ENCODE measurements at places on chromosomes 1 and 21.

GRCh38 chr1:89529196-89529595 is 4.6 kb downstream of the LRRC8B start:
- no peak for DNase-seq

GRCh38 chr1:7234471-7234755 is 449.2 kb downstream of the CAMTA1 start:
- DNase-seq, result no peak

GRCh38 chr1:42756956-42757891 is 9.6 kb downstream of the P3H1 start:
- DNase-seq, result no peak

DNA sequence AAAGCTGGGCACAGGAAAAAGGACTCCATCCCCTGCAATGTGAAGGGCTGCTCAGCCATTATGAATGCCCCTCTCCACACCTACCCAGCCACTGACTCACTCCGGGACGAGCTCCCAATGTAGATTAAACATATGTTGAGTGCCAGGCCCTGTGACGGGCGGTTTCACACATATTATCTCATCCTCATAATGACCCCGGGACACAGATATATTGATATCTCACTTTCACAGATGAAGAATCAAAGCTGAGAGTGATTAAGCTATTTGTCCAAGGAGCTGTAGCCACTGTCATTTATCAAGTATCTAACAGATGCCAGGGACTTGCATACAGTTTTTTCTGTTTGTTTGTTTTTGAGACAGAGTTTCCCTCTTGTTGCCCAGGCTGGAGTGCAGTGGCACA is 35.0 kb upstream of the SLC30A1 start:
- no peak for DNase-seq

DNA sequence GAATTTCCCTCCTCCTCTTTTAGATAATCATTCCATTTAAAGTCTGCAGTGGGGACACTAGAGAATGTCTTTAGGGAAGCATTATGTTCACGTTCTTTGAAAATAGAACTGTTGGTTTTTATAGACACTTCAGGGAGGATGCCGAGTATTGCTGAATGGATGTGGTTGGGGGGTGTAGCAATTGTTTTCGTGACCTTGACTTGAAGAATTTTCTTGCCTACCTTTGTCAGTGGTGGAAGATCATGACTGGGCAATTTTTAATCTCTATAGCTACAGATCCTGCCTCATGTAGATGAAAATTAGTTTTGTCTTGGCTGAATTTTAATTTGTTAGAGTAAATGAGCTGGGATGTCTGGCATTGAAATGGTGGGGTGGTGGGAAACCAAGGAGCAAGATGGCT is 3.8 kb downstream of the SMG7 start:
- no peak for DNase-seq

GRCh38 chr1:161728376-161729226 is 7.3 kb downstream of the FCRLB start:
- no peak for DNase-seq

DNA sequence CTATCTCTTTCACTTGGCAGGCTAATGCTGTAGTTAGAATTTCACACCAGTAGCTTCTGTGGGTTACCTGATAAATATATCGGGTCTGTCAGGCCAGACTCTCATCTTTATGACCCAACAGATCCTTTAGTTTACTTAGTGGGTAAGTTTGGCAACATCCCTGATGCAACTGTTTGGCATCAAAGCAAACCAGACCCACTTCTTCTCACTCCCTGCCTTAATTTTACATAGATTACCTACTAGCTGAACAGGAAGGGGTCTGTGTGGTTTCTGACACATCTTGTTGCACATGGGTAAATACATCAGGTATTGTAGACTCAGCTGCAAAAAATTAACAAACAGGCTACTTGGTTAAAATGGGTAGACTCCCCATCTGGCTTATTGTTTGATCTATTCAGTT is 3.2 kb upstream of the GUK1 start:
- no peak for DNase-seq

DNA sequence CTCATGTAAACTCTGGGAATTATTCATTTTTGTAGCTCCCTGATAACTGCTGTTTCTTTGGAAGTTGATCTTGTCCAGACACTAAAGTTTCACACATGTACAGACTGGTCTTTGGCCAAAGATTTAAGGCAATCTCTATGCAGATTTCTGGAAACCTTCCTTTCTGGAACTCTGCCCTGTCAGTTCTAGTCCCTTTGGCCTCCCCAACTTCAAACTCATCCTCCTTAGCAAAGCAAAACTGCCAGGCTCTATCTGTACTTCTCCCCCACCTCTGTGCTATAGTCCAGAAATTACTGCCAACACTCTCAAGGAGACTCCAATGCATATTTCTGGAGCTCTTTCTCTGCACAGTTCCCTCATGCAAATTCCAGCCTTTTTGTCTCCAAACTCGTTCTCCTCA is 36.5 kb downstream of the C1orf198 start:
- no peak for DNase-seq

DNA sequence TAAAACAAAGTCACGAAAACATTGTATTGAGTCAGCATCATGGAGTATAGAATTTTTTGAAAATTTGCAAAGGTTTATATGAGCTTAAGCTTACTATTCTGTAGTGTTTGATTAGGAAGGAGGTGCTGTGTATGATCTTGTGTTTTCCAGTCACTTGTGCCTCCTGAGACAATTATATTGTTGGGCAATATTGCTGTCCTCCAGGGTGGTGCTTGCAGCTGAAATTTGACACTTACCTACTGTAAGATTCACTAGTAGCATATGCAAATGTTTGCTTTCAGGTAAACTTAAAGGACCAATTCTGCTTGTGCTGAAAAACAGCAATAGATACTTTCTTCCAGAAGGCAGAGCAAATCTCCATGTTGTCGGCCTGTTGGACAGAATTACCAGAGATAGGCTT is 268.0 kb downstream of the TGFB2 start:
- no peak for DNase-seq

GRCh38 chr1:978069-978834 is 3.6 kb downstream of the PERM1 start:
- DNase-seq, result no peak

GRCh38 chr1:17903386-17903785 is 148.3 kb downstream of the ACTL8 start:
- no peak for DNase-seq

DNA sequence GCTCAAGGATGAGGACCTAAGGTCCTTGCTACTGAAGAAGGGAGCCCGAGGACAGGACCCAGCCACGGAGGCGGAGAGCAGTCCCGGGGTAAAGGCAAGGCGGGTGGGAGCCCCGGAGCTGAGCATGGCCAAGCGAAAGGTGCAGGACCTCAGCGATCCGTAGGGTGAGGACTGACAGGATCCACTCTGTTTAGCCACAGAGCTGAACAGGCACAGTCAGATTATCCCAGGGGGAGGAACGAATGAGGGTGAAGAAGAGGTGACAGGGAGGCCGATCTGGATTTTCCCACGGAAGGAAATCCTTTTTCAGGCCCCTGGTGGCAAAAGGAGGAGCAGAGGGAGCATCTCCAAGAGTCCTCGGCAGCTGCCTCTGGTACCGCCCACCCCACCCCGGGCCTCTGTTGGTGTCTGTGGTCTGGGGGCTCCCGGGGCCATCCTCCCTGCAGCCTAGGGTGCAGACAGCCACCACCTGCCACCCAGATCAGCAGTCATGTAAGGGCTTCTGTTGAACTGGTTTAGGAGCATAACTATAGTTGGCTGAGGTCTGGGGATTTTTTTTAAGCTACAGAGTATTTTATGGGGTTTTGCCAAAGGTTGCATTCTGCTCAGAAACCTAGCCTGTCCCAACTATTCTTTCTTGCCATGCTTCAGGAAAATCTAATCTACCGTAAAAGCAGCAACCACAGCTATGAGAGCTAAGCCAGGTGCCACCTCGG is 32.3 kb upstream of the LBR start:
- no peak for DNase-seq

DNA sequence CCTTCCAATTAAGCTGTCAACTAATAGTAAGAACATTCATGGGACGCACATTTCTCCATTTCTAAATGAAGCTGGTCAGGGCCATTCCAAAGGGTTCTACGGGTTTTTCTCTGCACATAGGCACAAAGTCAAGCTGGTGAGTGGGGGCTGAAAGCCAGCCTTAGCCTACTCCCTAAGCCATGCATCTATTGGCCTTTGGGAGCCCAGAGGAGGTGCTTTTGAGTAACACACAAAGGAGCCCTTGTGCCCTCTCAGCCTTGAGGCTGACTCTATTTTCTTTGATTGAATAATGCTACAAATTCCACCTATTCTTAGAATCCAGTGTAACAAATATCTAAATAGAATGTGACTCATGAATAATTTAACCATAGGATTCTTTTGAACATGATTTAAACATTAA is 73.6 kb downstream of the RGS13 start:
- no peak for DNase-seq

GRCh38 chr1:44640200-44640853 is 34.0 kb downstream of the TMEM53 start:
- no peak for DNase-seq

- no peak for DNase-seq
Observed at GRCh38 chr1:235726557-235726956, 77.0 kb upstream of the GNG4 start.

DNA sequence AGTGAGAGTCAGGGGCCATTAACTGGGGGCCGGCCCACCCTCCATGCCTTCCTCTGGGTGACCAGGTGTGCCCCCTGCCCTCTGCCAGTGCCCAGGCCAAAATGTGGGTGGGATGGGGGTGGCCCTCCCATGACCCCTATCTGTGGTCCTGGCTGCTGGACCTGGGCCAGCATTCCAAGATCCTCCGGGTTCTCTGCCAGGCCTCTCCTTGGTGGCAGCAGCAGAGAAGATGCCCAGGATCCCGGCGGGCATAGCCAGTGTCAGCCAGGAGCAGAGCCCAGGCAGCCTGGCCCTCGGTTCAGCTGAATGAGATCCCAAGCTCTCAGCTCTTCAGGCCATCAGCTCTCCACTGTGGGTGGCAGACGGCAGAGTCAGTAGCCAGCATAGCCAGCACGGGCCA is 31.3 kb upstream of the ACTRT2 start:
- DNase-seq, result no peak

DNA sequence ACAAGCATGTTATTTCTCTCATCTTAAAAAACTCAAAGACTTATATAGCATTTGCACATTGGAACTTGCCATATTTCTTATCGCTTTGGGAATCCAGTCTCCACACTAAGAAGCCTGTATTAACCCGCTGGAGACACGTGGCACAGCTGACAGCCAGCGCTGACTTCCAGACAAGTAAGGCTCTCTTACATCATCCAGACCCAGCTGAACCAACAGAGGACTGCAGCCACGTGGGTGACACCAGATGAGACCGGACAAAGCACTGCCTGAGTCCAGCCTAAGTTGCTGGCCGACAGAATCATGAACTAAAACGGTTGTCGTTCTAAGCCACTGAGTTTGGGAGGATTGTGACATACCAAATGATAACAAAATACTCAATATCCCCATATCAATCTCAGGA is 6.3 kb upstream of the CD247 start:
- DNase-seq, result no peak

DNA sequence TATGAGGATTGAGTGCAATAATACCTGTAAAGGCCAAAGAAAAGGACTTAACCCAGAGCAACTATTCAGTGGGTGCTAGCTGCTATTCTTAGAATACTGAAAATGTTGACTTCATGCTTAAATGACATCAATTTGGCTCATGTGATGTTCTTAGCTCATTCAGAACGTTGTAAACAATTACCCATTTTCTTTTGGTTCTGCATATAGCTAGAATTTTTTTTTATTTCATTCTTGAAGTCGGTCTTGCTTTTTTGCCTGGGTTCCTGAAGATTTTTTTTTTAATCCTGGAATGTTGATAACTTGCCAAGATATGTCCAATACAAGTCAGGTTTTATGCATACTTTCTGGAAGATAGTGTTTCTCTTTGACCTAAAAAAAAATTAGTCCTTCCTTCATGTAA is 772.0 kb downstream of the LTN1 start:
- DNase-seq, result no peak
